ENCODE measurements at places on chromosomes 16 and 17.
A peak's percentile ranks its signal among the peaks of the same experiment; 100 is the strongest.

DNA sequence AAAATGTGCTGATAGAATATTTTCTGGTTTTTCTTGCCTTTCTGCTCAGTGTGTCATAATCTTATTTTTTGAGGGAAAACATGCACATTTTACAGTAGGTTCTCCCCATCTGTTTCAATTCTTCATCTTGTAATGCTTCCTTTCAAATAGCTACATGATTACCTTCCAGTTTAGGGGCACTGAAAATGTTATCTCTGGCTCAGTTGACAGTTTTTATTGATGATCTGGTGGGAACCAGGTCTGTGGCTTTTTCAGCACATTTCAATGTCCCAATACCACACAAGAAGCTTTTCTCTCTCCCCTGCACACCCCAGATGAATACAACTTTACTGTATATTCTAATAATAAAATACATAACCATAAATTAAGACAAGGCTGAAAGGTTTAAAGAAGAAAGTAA, 36.5 kb downstream of the FTO start:
- no peak for DNase-seq

- DNase-seq: peak; percentile 48
These were observed 9.4 kb downstream of the CCDC182 start for GRCh38 chr17:57735707-57736106.

DNA sequence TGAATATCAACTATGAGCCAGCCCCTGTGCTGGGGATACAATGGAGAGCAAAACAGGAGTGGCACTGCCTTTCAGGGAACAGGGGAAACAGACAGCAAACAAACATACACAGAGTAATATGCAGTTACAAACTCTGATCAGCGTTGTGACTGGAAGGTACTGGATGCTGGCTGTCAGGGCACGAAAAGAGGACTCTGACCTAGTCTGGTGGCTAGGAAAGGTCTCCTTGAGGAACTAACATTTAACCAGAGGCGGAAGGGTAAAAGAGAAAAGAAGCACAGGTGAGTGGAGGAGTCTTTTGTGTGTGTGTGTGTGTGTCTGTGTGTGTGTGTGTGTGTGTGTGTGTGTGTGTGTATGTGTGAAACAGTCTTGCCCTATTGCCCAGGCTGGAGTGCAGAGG, 12.4 kb upstream of the B4GALNT2 start:
- DNase-seq: no peak

DNA sequence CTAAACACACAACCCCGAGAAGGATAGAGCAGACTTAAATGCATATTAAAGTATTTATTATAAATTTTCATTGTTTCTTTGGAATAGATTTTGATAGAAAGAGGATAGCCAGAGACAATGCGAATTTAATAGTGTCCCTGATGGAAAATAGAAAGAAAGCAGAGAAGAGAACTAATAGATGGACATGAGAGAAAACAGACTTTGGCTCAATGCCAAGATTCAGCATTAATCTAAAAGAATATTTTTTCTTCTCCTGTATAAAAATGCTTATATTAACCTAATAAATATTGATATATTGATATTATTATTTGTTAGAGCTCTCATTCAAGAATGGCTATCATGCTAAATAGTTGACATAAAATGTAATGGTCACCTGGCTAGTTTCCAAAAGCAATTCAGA, 173.4 kb downstream of the KIF2B start:
- no peak for DNase-seq

GRCh38 chr17:79808763-79809529, 12.1 kb upstream of the CBX8 start:
- peak; percentile 81 for DNase-seq

DNA sequence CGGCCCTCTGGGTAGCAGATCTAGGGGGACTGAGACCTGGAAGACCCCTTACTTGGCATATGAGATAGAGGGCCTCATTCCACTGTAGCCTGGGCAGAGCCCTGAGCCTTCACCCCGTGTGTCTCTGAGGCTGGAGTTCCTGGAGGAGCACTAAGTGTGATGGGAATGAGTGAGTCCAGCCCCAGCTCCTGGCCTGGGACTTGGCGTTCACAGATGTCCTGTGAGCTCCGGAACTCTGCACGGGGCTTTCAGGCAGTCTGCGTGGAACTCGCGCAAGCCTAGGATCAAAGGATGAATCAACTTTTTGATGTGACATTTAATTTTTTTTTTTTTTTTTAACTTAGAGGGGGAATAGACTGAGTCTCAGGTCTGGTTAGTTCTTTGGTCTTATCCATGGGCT, 1.8 kb downstream of the NKD1 start:
- DNase-seq: no peak

DNA sequence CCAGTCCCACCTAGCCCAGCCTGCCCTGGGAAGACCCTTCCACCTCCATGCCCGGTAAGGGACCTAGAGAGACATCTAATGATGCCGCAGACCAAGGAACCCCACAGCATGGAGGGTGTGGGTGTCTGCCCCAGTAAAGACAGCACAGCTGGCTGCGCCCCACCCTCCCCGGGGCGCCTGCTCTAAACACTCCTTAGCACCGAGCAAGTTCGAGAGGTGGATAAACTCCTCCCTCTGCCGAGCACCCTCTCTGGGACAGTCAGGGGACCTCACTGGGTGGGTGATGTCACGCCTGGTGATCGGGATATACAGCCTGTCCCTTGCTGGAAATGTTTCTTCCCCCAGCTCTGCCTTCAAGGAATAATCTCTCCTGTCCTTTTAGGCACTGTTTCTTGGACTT, 16.7 kb upstream of the DNAI2 start:
- DNase-seq: no peak

- peak; percentile 97 for DNase-seq
These were observed 91.5 kb upstream of the TMEM97 start for GRCh38 chr17:28227316-28228108.

DNA sequence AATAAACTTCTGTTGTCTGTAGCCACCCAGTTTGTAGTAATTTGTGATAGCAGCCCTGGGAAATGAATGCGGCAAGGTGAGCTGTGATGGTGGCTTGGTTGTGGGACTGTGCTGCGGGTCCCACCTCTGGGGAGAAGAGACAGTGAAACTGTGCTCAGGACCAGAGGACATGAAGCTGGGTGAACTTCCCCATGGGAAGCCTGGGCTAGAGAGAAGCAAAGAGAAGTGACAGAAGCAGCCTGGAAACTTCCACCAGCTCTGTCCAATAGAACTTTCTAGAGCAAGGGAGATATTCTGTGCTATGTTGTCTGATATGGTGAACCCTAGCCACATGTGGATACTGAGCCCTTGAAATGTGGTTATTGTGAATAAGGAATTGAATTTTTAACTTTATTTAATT, 51.5 kb upstream of the EMP2 start:
- no peak for DNase-seq

- no peak for DNase-seq
These were observed 193.6 kb downstream of the PARN start for GRCh38 chr16:14436401-14436955.

GRCh38 chr16:88306860-88307545, 75.8 kb upstream of the ZNF469 start:
- no peak for DNase-seq

DNA sequence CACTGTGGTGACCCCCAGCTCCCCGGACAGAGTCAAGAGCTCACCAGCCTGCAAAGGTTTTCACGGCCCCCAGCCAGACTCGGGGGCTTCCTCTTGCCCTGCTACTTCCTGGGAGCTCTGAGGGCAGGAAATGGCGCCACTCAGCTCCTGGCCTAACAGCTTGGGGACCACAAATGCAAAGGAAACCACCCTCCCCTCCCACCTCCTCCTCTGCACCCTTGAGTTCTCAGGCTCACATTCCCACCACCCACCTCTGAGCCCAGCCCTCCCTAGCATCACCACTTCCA, 375 bp upstream of the SPN start:
- DNase-seq: no peak
